Stimulated activated CD8-positive, alpha-beta memory T cell treated with anti-CD3 and anti-CD28 coated beads, Interleukin-15, amount 100 ng/mL, for 48 hours (primary cell): ENCODE measurements at places on chromosomes 4 and X.

DNA sequence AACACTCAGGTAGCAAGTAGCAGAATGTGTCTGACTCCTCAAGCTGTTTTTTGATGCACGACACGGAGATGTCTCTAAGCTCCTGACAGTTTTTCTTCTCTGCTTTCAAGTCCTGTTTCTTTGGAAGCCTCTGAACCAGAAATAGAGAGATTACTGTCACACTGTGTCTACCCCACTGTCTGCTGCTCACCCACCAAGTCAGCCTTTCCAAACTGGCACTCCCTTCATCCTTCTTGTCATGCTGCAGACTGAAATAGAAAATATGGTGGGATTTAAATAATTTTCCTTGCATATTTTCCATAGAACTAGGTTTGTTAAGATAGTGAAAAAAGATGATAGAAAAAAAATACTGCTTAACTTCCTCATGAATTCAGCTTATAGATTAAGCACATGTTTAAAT is 102.5 kb upstream of the SPANXN4 start:
- no peak for DNase-seq

- DNase-seq, result no peak
Measured at GRCh38 chr4:73750730-73751129, 10.4 kb downstream of the CXCL8 start.

- DNase-seq, result peak; percentile 47
Measured at GRCh38 chr4:7759216-7759615, 180.4 kb downstream of the AFAP1 start.

- DNase-seq, result no peak
Measured at GRCh38 chr4:25467843-25468242, 90.8 kb downstream of the ANAPC4 start.

GRCh38 chr4:3197366-3198105 is 51.4 kb upstream of the MSANTD1 start:
- no peak for DNase-seq

GRCh38 chr4:144283526-144283925 is 143.0 kb upstream of the GYPA start:
- DNase-seq, result no peak

DNA sequence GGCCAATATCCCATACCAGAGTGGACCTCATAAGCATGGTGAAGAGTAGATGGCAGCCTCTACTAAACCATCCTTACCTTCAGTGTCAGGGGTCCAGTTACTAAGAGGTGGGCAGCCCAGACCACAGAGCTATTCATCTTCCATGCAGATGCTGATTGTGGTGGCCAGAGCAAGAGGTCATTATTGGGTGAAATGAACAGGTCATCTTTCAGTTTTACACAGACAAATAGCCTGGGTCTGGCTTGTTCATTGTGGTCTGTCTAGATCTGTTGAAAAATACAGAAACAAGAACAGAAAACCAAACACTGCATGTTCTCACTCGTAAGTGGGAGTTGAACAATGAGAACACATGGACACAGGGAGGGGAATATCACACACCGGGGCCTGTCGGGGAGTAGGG is 71.3 kb downstream of the PAK3 start:
- DNase-seq, result no peak

- DNase-seq, result no peak
Measured at GRCh38 chr4:5009796-5010195, 9.5 kb downstream of the CYTL1 start.

DNA sequence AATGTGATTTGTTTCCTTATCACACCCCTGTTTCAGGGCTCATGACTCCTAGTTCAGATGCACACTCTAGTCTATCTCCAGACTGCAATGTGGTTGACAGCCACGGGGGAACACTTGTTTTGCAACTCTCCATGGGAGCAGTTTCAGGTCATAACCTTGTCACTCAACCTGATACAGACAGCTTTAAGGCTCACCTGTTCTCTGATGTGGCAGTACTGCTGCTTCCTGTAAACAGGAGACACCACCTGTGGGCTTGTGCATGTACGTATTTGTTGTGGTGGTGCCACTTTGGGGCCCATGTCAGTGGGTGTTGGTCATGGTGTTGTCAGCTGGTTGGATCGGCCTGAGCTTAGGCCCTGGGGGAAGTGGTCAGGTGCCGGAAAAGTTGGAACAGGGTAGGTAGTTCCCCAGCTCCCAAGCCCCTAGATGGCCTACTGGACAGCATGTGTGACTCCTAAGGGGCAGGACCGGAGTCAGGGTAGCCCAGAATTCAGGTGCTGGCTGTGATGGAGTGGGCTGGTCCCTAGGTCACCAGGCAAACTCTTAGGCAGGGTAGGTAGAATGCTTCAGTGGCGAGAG is 46.2 kb downstream of the FAM9B start:
- no peak for DNase-seq

DNA sequence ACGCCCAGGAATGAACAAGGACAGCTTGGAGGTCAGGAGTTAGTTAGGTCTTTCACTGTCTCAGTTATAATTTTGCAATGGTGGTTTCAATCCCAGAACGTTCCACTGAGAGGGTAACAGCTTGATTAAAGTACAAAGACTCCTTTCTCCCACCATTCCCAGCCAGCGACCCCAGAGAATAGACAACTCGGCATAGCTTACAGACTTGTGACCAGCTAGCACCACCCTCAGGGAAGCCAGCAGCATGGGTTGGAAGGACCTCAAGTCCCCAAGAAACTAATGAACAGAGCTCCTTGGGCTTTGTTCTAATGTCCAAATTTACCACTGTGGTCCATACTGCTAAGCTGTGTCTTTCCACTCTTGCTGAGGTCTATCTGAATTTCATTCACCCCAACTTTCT is 72.0 kb upstream of the MED14 start:
- no peak for DNase-seq
